ENCODE measurements at places on chromosomes 5 and 9.

- no peak for DNase-seq
Measured at GRCh38 chr9:120484162-120484561, 95.8 kb downstream of the CDK5RAP2 start.

- DNase-seq: no peak
Measured at GRCh38 chr9:2021731-2022130, 6.6 kb downstream of the SMARCA2 start.

GRCh38 chr5:79305706-79306105, 69.8 kb downstream of the JMY start:
- no peak for DNase-seq

DNA sequence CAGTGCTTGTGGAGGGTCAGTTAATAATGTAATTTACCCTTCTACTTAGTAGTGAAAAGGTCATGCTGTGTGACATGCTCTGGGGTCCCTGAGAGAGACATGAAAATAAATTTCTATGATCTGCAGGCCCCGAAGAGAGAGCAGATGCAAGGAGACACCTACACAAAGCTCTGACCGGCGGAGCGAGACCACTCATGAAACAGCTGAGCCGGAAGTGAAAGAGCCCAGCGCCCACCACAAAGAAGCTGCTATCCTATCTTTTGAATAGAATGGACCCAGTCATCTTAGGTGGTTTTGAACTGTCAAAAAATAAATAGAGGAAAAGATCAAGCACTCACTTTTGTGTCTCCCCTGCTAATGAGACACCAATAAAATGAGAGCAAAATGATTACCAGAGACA, 190.0 kb downstream of the MED10 start:
- no peak for DNase-seq

DNA sequence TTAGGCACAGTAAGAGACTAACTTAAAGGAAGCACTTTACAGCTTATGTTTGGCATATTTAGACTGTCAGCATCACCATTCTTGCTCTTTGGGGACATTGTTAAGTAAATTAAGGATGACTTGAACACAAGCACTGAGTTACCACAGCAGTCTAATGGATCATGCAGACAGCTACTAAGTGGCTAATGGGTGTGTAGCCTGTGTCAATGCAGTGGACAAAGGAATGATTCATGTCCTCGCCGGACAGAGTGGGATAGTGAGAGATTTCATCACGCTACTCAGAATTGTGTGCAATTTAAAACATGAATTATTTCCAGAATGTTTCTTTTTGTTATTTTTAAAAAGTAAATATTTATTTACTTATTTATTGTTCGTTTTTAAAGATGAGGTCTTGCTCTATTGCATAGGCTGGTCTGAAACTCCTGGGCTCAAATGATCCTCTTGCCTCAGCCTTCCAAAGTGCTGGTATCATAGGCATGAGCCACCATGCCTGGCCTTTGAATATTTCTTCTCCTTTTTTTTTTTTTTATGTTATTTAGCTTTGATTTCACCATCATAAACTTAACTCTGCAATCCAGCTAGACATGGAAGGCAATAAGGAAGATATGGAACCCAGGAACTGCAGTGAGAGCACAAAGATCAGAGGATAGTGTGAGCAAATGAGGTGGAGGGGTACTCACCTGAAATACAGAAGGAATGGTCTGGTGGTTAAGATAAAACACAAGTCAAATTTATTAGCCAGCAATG, 53.0 kb upstream of the KLF4 start:
- DNase-seq: no peak

GRCh38 chr5:9784231-9784630, 154.1 kb upstream of the TAS2R1 start:
- DNase-seq: no peak

- no peak for DNase-seq
Measured at GRCh38 chr9:125479846-125480615, 218.4 kb downstream of the GAPVD1 start.

Measured in stimulated activated CD4-positive, alpha-beta T cell treated with anti-CD3 and anti-CD28 coated beads, Interleukin-2, amount 100 ng/mL, for 4 hours (primary cell).